Right ventricle myocardium inferior (tissue), 1 donor: ENCODE measurements at places on chromosomes 6 and 20.

- no peak for DNase-seq
These were observed 221.8 kb downstream of the FRK start for GRCh38 chr6:115838763-115839401.

- DNase-seq, result no peak
These were observed 47.6 kb downstream of the EZR start for GRCh38 chr6:158771399-158772152.

- DNase-seq, result peak; percentile 67
These were observed 142.8 kb downstream of the DLL1 start for GRCh38 chr6:170147832-170148708.

DNA sequence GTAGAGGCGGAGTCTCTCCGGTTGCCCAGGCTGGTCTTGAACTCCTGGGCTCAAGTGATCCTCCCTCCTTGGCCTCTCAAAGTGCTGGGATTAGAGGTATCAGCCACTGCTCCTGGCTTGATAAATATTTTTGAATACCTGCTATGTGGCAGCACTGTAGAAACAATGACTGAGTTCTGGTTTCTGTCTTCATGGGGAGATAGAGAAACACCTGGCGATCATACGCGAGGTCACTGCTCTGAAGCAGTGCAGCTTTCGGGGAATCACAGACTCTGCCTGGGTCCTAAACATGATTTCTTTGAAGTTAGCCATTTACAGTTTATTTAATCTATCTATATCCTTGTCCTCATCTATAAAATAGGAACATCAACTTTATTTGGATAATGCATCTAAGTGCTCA, 31.2 kb downstream of the DOK5 start:
- DNase-seq, result no peak

DNA sequence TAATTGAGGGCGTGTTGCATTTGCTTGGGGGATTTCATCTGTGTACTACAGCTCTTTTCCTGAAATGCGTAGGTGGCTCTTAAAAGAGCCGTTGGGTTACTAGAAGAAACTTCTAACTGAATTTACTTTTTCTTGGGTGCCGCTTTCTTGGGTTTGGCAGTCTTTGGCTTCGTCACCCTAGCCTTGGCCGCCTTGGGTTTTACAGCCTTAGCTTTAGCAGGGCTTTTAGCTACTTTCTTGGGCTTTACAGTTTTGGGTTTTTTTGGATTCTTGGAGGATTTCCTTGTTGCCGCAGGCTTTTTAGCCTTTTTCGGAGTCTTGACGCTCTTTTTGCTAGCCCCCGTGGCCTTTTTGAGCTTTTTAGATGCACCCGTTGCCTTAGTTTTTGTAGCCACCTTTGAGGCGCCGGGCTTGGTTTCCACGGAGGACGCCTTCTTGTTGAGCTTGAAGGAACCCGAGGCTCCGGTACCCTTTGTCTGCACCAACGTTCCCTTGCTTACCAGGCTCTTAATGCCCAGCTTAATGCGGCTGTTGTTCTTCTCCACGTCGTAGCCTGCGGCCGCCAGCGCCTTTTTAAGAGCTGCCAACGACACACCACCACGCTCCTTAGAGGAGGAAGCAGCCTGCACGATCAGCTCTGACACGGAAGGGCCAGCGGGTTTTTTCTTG, 54.5 kb downstream of the TRIM38 start:
- no peak for DNase-seq

DNA sequence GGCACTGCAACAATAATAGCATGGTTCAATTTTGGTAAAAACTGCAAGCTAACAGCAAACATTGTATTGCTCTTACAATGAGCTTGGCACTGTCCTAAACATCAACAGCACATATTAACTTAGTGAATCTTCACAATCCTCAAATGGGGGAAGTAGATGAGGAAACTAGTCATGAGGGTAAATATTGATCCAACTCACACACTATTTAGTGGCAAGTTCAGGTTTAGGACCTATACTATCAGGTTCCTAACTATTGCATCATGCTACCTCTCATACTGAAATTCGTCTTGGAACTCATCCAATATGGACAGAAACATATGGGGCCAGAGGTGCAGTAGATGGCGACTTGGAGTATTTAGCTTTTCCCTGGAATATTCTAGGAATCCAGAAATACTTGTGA, 34.2 kb downstream of the FKBP1C start:
- no peak for DNase-seq

DNA sequence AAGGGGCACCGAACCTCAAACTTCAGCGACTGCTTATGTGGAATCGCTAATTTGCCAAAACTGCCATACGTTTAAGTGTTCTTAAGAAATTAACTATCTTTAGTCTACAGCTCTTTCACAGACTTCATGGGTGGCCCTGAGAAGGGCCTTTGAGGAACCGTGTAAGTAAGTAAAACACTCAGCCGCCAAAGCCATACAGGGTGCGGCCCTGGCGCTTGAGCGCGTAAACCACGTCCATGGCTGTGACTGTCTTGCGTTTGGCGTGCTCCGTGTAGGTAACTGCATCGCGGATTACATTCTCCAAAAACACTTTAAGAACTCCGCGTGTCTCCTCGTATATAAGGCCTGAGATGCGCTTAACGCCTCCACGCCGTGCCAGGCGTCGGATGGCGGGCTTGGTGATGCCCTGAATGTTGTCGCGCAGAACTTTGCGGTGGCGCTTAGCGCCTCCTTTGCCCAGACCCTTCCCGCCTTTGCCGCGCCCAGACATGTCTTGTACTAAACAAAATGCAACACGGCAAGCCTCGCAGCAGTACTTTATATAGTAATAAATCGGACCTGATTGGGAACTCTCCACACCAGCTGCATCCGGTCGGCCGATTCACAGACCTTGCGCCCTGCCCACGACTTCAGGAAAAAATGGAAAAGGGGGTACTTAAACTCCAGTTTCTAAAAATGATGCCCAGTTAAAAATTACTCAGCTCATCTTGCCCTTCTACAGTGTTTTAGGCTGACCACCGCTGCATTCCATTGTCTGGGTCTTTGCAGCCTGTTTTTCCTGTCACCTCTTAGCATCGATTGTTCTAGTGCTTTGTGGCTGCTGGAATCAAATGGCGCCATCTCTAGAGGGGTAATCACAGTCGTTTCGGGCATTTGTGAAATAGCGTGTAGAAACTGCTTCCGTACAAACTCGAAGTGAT, 38.9 kb downstream of the OR2B2 start:
- DNase-seq, result peak; percentile 83

GRCh38 chr20:5877128-5877527, 73.2 kb downstream of the TRMT6 start:
- DNase-seq, result no peak
